ENCODE measurements at places on chromosomes 12 and 14.

GRCh38 chr12:13203034-13203922, 6.8 kb downstream of the EMP1 start:
- no peak for DNase-seq

GRCh38 chr12:96234591-96235483, 40.7 kb downstream of the ELK3 start:
- DNase-seq, result no peak

DNA sequence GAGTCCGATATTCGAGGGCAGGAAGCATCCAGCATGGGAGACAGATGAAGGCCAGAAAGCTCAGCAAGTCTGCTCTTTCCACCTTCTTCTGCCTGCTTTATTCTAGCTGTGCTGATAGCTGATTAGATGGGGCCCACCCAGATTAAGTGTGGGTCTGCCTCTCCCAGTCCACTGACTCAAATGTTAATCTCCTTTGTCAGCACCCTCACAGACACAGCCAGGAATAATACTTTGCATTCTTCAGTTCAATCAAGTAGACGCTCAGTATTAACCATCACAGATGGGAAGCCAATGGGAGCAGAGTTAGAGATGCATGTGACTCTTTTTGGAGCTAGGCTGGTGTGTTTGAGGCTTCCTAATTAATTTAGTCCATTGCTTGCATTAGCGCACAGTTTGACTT, 17.0 kb downstream of the C12orf75 start:
- DNase-seq, result no peak

DNA sequence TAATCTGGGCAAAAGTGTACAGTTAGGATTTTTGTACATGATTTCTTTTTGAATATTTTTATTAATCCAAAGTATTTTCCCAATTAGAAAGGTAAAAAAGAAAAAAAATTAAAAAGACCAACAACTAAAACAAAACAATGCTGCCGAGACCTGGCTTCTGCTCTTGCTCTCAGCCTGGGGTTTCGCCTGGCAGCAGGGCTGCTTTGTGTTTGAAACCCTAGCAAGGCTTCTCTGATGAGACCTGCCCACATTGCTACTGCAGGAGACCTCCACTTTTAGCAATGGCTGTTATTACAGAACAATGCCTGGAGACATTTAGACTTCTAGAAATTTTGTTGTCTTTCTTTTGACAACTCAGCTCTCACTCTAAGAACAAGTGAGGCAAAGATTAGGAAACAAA, 1153.0 kb upstream of the TMEM132C start:
- DNase-seq, result no peak

GRCh38 chr14:70699646-70700045, 57.9 kb downstream of the TTC9 start:
- DNase-seq, result no peak

DNA sequence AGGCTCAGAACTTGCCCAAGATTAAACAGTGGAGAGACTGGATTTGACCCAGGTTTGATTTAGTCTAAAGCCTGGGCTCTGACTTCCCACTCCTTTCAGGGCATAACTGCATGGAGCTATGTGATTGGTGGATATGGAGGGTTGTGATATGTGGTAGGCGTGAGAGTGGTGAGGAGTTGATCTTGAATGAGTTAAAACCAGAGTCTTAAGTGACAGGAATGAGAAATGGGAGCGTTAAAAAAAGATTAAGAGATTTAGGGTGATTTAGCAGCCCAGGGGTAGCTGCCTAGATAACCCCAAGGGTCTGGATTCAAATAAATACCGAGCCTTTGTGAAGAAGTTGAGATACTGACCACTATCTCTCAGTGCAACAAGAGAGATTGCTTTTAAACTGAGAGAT, 8.4 kb downstream of the SYNDIG1L start:
- DNase-seq, result no peak

- DNase-seq, result no peak
These were observed 28.3 kb downstream of the PUS7L start for GRCh38 chr12:43730283-43730682.

DNA sequence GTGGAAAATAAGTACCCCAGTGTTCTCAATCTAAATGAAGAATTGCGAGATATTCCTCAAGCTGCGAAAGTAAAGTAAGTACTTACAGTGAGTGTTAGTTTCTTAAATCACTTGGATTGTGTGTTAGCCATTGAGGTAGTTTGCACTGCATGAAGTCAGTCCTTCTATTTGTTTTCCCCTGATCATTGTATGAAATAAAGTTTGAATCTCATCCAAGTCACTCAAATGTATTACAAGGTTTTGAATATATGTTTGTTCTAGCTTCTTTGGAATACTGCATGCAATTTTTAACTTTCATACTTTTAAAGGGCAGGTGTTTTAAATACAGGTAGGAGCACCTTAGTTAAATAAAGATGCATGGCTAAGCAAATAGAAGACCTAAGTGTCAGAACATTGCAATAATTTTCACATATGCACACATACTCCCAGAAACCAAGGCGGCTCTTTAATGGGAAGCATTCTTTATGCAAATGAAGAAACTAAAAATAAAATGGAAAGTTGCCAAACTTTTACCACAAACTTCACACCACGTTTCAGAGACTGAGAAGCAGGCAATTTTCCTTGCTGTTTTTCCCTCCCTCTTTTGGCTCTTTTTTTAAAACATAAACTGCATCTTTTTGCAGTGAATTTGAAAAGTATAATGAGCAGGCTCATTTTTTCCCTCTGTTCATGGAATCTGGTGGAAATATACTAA, 105.6 kb downstream of the GPR135 start:
- no peak for DNase-seq

GRCh38 chr14:90836692-90837063, 20.4 kb upstream of the TTC7B start:
- no peak for DNase-seq

DNA sequence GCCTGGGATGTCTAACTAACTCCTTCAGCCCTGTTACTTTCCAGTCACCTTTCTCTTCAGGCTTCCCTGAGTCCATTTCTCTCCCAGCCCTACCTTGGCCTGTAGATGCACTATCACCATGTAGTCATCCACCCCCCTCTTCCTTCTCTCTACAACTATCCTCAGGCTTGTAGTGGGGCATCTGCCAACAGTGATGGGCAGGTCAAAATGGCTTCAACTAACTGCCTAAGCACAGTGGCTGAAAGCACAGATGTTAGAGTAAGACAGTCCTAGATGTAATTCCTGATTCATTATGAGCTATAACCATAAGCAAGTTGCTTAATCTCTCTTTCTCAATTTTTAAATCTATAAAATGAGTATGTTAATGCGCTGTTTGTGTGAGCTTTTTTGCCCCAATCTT, 133.6 kb upstream of the NAV3 start:
- DNase-seq, result no peak

- DNase-seq, result no peak
These were observed 666.6 kb downstream of the DIO2 start for GRCh38 chr14:79544698-79545070.

- no peak for DNase-seq
These were observed 324 bp downstream of the CALCOCO1 start for GRCh38 chr12:53726946-53727309.
